ENCODE measurements at places on chromosomes 6 and 20.

DNA sequence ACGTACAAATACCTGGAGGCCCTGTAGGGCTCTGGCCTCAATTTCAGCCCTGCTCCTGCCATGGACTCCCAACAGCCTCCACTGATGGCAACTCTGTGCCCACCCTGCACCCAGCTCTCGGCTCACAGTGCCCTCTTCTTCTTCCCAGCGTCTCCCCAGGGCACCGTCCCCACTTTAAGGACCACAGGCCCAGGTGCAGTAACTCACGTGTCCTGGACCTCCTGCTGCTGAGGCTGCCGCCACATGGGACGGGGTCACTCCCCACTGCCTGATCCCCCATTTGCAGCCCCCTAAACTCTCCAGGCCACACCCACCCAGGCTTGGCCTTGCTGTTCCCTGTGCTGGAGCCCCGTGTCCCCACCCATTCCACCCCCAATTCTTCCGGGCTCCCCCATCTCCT lies 223.4 kb downstream of the PREX1 start:
- DNase-seq: no peak

GRCh38 chr6:88856566-88856965 lies 106.9 kb downstream of the RNGTT start:
- DNase-seq: no peak

- no peak for DNase-seq
These were observed 115.1 kb upstream of the ARID1B start for GRCh38 chr6:156662025-156662445.

DNA sequence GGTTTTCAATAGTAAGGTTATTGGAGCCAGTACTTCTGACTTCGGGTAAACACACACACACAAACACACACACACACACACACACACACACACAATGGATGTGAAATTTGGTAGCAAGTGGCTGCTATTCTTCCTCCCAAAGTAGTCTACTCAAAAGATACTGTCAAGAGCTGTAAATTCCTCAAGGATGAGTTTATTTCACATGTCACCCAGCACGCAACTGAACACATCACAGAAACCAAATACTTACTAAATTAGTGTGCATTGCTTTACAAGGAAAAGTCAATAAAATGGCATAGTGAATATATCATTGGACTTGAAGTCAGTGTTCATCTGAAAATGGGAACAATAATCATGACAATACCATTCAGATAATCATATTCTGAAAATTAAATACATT lies 32.9 kb downstream of the MMUT start:
- DNase-seq: no peak

GRCh38 chr6:52893803-52894202 lies 15.7 kb downstream of the GSTA3 start:
- DNase-seq: no peak

DNA sequence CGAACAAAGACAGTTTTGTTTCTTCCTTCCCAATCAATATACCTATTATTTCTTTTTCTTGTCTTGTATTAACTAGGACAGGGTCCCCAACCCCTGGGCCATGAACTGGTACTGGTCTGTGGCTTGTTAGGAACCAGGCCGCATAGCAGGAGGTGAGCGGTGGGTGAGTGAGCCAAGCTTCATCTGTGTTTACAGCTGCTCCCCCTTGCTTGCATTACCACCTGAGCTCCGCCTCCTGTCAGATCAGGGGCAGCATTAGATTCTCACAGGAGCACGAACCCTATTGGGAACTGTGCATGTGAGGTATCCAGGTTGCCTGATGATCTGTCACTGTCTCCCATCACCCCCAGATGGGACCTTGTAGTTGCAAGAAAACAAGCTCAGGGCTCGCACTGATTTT lies 151.9 kb downstream of the CDKAL1 start:
- DNase-seq: no peak

GRCh38 chr6:148430897-148431296 lies 88.3 kb downstream of the SASH1 start:
- no peak for DNase-seq

GRCh38 chr6:106981926-106982325 lies 7.4 kb upstream of the CD24 start:
- no peak for DNase-seq

DNA sequence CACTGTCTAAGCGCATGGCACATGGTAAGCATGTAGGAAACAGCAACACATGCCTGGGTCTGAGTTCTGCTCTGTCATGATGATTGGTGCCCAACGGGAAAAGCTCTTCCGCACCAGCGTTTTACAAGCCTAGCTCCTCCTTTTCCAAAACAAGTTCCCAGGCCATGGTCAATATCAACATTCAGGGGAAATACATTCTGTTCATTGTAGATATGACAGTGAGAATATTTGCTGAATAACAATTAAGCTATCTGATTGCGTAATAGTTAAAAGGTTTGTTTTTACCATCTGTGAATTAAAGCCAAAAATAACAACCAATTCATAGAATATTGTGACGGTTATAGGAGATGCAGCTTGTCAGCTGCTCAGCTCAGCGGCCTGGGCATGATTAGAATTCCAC lies 404.3 kb upstream of the SLC35B3 start:
- no peak for DNase-seq

Data from retinal pigment epithelial cell (primary cell).